NCI-H446 (cell line): ENCODE measurements at places on chromosomes 1 and 21.

GRCh38 chr1:7561331-7561921 lies 209.7 kb upstream of the VAMP3 start:
- DNase-seq = no peak

DNA sequence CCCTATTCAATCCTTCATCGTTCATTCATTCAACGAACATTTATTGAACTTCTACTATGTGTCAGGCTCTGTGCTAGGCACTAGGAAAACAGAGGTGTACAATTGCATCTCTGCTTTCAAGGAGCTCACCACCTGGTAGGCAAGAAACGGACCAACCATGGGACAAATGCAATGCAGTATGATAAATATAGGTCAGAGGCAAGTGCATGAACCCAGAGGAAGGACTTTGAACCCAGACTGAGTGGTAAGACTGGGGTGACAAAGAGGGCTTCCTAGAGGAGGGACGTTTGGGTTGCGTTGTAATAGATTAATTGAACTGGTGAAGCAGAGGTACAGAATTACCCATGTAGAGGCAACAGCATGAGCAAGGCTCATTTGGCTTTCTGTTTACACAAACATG lies 16.4 kb downstream of the CD2 start:
- DNase-seq = no peak

GRCh38 chr1:202084791-202085681 lies 37.7 kb upstream of the GPR37L1 start:
- DNase-seq = no peak

DNA sequence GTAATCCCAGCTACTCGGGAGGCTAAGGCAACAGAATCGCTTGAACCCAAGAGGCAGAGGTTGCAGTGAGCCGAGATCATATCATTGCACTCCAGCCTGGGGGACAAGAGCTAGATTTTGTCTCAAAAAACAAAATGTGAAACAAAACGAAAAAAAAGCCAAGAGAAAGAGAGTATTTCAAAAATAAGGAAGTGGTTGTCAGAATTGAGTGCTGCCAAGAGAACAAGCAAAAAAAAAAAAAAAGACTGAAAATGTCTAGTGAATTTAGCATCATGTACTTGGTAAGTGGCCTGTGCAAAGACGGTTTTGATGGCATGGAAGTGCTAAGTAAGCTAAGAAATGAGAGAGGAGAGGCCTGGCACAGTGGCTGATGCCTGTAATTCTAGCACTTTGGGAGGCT lies 14.3 kb downstream of the KPNA6 start:
- no peak for DNase-seq

DNA sequence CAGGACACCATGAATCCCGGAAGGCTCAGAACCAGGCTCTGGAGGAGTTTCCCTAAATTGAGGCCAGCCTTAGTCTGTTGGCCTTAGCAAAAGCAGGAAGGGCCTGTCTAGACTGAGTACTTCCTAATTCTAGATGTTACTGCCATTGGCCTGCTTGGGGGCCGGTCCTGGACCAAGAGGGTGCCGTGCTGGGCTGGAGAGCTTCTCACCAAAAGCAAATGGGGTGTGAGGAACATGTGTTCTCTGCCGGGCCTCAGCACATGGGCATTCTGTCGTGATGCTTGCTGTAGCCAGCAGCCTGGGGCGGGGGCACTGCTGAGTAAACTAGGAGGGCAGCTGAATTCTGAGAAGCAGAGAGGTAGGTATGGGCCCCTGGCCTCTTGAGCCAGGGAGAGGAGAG lies 35.7 kb upstream of the MAN1C1 start:
- DNase-seq = peak; percentile 16

- no peak for DNase-seq
Measured at GRCh38 chr1:54950006-54950368, 30.4 kb upstream of the TMEM61 start.

DNA sequence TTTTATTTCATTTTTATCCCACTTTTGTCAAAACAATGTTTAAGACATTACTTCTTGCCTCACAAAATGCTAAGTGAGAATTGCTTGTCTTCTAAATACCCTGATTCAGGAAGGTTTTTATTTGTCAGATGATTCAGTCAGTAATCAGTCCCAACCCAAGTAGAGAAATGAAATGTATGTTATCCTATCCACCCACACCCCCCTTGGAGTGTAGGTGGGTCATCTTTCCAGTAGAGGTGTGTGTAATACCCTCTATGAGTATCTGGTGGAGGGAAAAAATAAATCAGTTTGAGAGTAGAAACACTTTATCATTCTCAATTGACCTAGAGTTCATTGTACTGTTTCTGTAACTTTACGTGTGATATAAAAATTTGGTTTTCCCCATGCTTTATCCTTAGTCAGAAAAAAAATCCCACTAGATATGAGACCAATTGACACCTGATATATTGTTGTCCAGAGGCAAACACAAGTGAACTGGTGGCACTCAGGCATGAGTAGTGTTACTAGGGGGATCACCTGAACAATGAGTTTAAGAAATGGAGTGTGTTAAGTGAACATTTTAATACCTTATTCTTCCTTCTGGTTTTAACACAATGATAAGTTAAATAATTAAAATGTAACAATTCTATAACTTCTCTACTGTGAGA lies 153.8 kb upstream of the C1orf105 start:
- DNase-seq = no peak

GRCh38 chr21:45105906-45106485 lies 31.6 kb downstream of the ADARB1 start:
- DNase-seq = no peak

GRCh38 chr1:16131636-16132324 lies 24.1 kb downstream of the EPHA2 start:
- no peak for DNase-seq

DNA sequence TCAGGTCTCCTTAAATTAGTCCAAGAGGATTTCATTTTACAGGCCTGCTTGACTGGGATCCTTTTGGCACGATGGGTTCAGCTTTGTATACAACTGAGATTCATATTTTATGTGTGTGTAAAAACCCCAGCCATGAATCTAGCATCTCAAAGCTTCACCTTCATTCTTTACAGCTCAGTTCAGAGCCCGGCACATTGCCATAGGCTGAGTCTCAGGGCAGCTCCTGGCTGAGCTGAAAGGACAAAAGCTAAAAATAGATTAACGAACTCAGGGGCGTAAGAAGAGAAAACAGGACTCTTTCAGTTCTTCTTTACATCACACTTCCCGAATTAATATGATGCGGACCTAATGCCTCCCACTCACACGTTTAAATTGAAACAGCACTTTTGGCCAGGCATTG lies 262.8 kb upstream of the PBX1 start:
- no peak for DNase-seq

DNA sequence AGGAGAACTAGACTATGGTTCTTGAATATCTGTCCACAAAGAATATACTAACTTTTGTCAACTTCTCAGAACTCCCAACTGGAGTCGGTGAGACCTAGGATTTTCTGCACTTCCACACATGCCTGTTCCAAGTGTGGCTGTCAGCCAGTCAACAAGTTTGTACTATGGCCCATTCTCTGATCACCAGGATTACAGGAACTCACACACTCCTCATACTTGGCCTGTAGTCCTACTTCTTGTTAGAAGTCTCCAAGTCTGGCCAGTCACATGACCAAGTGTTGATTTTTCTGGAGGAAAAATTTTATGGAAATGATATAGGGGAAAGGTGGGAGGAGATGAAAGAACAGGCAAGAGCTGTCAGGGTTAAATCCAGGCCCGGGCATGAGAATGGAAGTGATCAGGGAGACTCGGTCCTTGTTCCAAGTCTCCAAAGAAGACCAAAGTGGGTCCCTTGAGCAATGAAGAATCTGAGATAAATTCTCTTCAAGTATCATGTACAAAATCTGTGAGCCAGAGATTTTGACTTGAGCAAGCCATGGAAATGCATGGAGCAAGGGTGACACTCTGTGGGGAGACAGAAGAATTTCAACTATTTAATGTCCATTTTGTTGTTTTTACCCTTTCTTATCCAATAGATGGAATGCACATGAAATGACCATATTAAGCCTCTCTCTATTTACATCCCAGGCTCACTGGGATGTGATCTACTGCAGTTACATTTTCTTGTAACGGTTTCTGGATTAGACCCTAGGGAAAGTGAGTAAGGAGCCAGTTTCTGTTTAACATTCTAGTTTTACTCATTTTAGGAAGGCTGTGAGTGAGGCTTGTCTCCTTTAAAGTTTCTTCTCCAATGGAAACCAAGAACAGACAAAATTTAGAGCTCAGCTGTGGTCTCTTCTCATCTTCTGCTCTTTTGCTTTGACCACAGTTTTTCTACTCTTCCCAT lies 320.9 kb downstream of the ASTN1 start:
- peak; percentile 87 for DNase-seq

- no peak for DNase-seq
Measured at GRCh38 chr1:40880813-40881549, 18.8 kb upstream of the CITED4 start.

GRCh38 chr1:13498553-13498952 lies 15.2 kb downstream of the LRRC38 start:
- DNase-seq = no peak

DNA sequence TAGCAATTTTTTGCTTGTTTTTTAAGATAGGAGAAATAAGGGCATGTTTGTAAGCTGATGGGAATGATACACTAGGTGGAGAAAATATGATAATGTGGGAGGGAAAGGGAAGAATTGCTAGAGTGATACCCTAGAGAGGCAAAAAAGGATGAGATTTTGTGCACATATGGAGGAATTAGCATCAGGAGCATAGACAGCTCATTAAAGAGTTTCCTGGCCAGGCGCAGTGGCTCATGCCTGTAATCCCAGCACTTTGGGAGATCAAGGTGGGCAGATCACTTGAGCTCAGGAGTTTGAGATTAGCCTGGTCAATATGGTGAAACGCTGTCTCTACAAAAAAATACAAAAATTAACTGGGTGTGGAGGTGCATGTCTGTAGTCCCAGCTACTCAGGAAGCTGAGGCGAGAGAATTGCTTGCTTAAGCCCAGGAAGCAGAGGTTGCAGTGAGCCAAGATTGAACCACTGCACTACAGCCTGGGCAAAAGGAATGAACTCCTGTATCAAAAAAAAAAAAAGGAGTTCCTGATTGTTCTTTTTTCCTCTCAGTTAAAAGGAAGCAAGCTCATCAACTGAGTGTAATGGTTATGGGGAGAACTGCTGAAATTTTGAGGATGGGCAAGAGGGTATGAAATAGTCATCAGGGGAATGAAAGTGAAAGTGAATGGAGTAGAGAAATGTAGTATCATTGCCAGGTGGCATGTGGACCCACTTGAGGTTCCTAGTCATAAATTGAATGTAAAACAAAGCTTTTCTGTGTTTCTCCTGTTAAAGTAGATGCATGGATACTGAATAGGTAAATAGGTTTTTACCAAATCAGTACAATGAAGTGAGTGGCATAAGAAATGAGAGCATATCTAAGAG lies 35.5 kb downstream of the SH3GLB1 start:
- no peak for DNase-seq

DNA sequence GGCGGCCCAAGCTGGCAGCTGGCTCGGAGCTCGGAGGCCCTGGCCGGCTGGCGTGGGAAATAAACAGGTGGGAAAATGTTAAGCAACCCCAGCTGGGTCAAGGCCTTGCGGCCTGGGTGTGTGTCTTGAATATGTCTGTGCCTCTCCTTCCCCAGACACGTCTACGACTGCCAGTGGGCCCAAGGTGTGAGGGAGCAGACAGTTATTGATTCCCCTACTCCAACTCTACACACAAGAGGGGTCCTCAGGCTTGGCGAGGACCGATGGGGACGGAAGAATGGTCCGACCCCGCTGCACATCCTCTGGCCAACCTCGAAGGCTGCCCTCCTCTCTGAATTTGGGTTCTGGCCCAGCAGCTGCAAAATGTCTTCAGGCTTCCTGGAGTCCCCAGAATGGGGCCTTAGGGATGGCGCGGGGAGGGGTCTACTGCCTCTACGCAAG lies 2.2 kb downstream of the IL22RA1 start:
- DNase-seq = no peak

- DNase-seq = peak; percentile 70
Measured at GRCh38 chr1:159211331-159212136, 6.9 kb downstream of the ACKR1 start.

DNA sequence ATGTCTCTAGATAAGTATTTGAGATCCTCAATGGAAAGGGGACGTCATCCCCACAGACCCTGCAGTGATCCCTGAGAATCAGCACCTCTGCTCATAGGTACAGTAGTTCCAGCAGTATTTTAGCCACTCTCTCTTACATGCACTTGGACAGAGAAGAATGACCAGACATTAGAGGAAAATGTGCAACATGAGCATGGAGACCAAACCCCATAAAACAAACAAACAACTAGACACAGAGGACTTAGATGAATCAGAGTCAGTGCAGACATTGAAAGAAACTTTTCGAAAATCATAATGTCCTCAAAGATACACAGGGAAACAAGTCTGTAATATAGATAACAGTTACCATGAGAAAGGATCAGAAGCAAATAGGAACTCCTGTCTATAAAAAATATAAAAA lies 108.2 kb downstream of the LYPLAL1 start:
- DNase-seq = no peak

DNA sequence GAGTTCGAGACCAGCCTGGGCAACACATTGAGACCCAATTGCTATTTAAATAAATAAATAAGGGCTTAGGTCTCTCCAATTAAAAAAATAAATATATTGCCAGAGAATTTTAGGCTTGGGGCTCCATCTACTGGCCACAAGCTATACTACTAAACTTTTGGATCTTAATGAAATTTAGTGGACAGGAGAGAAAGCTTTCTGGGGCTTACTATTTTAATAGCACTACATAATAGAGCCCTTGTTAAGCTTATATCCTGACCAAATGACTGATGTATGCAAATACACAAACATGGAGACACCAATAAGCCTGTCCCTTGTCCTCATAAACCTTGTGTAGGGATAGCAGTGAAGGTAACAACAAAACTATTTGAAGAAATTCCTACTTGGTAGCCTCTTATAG lies 18.4 kb downstream of the CCT3 start:
- DNase-seq = peak; percentile 28

DNA sequence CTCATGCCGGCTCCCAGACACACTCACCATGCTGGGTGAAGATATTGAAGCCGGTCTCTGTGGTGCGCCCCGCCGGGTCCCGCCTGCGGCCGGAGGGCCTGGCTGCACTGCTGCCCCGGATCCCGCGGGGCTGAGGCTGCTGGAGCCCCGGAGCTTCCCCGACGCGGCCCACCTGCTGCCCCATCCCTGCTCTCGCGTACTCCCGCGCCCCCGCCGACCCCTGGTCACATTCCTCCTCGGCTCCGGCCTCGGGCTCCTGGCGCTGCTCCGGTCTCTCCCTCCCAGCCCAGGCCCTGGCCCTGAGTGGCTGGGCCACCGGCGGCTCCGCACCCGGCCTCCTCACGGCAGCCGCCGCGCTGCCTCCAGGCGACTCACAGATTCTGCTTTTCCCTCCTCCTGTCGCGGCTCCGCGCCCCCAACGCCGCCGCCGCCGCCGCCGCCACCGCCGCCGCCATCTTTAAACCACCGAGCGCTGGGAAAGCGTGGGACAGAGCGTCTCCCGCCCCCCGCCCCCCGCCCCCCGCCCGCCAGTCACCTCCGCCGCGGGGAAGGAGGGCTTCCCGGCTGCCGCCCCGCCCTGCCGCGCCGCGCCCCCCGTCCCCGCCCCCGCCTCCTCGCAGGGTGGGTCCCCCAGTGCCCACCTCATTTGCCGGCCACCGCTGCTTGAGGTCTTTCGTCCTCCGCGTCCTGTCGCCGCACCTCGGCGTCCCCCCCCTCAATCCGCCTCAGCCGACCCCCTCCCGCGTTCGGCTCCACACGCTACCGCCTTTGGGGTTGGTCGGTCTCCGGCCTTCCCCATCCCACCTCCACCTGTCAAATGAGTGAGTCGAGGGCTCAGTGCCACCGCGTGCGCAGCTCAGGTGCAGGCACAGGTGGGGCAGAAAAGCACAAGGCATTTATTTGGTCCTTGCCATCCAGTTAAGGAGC lies at the start of gene ABL2:
Gene ABL2, minus strand, starts transcription at position 464 of the 927 bp plus-strand sequence. Its CDS starts 280 bp downstream, at position 184.
- peak; percentile 58 for DNase-seq

GRCh38 chr1:117093091-117093534 lies 28.4 kb downstream of the TRIM45 start:
- DNase-seq = peak; percentile 57

- no peak for DNase-seq
Measured at GRCh38 chr1:210800301-210800700, 333.6 kb downstream of the KCNH1 start.
